ENCODE measurements at places on chromosomes 6 and 20.

DNA sequence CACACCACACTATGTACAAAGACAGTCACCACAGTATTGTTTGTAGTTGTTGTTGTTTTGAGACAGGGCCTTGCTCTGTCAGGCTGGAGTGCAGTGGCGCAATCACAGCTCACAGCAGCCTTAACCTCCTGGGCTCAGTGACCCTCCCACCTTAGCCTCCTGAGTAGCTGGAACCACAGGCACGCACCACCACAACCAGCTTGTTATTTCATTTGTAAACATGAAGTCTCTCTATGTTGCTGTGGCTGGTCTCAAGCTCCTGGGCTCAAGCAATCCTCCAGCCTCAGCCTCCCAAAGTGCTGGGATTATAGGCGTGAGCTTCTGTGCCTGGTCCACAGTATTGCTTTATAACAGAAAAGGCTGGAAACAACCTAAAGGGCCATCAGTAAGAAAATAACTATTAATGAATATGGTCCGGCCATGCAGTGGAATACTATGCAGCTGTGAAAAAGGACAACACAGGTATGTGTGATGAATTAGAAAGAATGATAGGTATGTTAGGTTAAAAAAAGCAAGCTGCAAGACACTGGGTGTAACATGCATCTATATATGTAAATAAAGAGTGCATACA, 30.0 kb upstream of the PTGIS start:
- no peak for DNase-seq

DNA sequence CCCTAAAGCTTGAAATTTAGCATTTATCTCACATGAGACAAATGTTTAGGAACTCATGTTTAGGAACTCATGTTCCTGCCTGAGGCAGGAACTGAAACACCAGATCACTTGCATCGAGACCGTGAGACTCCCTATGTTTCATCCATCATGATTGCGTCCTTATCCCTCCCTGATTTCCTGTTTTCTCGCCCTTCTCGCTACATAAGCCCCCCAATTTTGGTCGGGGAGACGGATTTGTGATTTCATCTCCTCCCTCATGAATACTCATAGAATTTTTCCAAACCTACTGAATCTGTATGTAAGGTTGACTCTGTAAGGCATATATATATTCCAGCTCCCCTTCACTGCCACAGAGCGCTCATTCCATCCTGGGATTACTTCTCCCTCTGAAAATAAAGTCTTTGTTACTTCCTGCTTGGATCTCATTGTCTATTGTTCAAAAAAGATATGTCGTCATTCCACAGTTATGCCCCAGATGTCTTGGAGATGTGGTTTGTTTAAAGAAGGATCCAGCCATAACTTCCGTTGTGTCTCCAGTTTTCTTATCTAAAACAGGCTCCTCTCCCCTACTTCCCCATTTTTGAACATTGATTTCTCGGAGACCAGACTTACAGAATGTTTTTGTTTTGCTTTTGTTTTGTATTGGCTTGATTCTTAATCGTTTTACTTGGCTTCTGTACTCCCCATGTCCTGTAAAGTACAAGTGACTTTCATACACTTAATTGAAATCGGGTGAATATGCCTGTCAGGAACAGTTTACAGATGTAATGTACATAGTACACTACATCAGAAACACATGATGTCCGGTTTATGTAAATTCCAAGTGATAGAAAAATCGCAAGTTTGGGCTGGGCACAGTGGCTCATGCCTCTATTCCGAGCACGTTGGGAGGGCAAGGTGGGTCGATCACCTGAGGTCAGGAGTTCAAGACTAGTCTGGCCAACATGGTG, 118.7 kb downstream of the HFE start:
- DNase-seq, result no peak

DNA sequence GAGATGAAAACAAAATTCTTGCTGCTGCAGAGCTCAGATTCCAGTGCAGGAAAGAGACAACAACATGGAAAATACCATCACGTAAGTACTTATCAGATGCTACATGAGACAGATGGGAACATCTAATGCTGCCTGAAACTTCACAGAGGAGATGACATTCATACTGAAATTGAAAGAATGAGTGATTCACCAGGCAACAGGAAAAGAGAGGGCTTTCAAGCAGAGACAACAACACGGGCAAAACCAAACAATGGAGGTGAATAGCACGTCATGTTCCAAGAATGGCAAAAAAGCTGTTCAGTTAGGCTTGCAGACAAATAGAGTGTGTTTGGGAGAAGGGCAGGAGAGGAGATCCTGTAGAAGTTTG, 39.3 kb downstream of the GTF2H5 start:
- no peak for DNase-seq

GRCh38 chr6:116444092-116444491, 17.1 kb upstream of the CALHM6 start:
- DNase-seq, result no peak

GRCh38 chr6:20943040-20943627, 408.9 kb downstream of the CDKAL1 start:
- no peak for DNase-seq

- DNase-seq, result no peak
Observed at GRCh38 chr6:118952683-118953082, 17.7 kb upstream of the MCM9 start.

DNA sequence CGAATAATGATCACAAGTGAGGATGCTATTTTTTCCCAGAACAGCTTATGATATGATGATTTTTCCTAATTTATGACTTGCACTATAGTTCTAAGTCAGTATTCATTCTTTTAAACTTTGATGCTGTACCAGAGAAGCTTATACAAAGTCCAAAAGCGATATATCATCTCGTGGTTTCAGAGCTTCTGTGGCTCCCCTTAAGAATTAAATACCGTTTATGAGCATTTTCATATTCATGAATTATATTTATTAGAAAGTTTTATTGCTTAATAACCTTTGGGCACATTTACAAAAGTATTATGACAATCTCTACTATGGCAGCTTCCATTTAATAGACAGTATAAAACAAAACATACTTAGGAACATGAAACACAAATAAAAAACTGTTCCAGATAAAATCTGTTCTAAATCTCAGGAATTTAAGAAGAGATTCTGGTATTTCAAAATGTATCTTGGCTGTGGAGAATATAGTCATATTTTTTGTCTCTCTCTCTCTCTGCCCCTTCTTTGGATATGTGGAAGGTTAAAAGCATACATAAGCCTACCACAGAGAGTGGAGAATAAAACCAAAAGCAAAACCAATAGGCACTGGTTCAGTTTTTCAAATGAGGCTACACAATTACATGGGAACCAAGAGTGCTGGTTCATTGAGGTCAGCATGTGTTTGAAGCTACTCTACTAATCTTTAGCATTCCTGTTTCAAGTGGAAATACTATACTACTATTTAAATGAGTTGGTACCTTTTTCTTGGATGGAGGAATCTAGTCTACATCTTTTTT, 884.5 kb upstream of the GJE1 start:
- DNase-seq, result no peak

- DNase-seq, result no peak
Observed at GRCh38 chr20:48007351-48007750, 222.1 kb upstream of the SULF2 start.

DNA sequence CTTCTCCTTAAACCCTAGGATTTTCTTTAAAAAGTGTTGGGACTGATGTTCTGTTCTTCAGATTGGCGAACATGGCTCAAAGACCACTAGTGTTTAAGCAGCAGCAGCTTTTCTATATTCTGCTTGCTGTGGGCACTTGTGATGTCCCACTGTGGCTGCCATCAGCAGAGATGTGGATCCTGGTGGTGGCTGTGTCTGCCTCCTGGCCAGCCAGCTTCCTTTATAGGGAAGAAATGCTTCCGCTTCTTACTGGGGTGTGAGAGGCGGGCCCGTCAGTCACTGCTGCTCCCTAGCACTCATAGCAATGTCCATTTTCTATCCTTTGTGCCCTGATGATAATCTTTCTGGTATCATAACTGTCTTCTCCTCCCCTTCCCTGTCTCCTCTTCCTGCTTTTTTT, 66.7 kb upstream of the ESR1 start:
- no peak for DNase-seq

- DNase-seq, result no peak
Observed at GRCh38 chr6:52512199-52512598, 64.7 kb downstream of the TRAM2 start.

- no peak for DNase-seq
Observed at GRCh38 chr20:62704341-62704948, 4.2 kb upstream of the NTSR1 start.

DNA sequence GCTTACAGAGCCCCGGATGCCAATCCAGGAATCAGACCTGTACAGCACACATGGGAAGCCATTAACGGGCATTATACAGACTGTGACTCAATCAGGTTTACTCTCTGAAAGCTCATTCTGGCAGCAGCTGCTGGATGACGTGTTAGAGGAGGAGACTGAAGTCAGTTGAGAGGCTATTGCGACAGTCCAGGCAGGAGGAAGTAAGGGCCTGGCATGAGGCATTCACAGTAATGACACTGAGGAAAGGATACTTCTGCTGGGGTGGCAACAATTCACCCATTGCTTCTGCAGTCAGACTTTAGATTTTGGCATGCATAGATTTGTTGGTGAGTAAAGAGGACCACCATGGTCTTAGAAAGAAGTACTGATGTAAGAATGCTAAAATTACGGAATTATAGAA, 151.0 kb upstream of the HEY2 start:
- no peak for DNase-seq

GRCh38 chr6:12601881-12602280, 114.7 kb upstream of the PHACTR1 start:
- DNase-seq, result no peak

- DNase-seq, result no peak
Observed at GRCh38 chr20:17798601-17799000, 98.8 kb downstream of the BANF2 start.

DNA sequence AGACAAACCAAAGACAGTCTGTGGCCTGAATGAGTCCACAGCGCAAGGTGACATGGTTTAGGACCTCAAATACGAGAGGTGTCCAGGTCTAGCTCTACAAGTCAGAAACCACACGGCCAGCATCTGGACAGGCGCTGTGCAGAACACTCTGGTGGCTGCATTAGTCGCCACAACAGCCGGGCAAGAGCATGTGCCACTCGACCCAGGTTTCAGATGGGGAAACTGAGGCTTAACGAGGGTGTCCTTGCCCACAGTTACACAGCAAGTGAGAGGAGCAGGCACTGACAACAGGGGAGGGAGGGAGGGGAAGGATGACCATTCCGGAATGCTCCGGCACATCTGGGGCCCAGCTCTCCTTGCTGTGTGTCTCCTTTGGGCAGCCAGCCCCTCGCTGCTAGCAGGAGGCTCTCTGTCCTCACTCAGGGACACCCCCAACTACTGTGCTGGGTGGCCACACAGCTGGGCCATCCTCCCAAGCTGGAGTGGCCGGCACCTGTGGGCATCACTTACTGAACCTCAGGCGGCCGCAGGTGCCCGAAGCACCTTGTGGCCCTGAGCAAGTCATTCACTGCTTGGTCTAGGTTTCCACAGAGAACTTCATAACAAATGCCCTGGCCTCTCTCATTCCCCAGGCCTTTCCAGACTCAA, 6.6 kb downstream of the DLL1 start:
- no peak for DNase-seq

DNA sequence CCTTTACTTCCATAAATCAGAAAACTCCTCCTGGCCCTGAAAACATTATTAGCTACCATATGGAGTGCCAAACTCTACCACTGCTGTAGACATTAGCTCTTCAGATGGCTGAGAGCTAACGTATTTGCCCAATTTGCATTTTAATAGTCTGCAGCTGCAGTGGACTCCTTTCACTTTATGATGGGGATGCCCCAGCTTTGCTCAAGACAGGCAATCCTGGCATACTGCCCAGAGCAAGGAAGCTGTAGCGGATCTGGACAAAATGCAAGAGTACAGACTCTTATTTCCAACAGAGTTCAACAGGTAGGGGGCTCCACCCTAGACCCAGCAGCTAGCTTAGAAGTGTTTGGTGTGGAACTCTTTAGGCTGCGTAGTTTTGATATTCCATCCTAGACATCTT, 246.7 kb downstream of the FOXC1 start:
- no peak for DNase-seq

GRCh38 chr20:34047917-34048316, 54.2 kb downstream of the RALY start:
- no peak for DNase-seq

DNA sequence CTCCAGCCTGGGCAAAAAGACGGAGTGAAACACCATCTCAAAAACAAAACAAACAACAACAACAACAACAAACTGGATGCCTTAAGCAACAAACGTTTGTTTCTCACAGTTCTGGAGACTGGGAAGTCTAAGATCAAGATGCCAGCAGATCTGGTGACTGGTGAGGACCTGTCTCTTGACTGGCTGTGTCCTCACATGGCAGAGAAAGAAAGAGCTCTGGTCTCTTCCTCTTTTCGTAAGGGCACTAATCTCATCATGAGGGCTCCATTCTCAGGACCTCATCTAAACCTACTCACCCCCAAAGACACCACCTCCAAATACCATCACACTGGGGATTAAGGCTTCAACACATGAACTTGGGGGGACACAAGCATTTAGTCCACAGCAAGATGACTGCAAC, 13.5 kb upstream of the GFOD1 start:
- DNase-seq, result no peak

GRCh38 chr6:1043458-1043836, 268.5 kb upstream of the FOXQ1 start:
- DNase-seq, result no peak

DNA sequence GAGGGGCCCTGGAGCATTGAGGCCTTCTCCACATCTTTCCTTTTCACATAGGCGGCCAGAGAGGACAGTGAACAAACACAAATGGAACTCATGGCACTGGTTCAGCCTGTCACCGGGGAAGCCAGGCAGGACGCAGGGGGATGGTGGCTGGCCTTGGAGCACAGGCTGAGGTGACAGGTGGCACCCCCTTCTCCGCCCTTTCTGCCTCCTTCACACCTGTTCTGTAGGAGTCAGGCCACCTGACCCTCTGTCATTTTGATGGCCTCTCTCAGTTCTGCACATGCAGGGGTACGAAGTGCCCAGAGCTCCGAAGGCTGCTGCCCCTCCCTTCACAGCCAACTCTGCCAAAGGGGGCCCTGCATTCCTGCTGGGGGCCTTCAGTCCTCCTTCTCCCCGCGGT, 60.8 kb downstream of the CD40 start:
- DNase-seq, result no peak

GRCh38 chr6:52726741-52727535, 36.3 kb downstream of the GSTA2 start:
- DNase-seq, result no peak

- no peak for DNase-seq
Observed at GRCh38 chr20:48414786-48415185, 413.0 kb downstream of the PREX1 start.

GRCh38 chr6:15434263-15434662, 188.4 kb downstream of the JARID2 start:
- no peak for DNase-seq

DNA sequence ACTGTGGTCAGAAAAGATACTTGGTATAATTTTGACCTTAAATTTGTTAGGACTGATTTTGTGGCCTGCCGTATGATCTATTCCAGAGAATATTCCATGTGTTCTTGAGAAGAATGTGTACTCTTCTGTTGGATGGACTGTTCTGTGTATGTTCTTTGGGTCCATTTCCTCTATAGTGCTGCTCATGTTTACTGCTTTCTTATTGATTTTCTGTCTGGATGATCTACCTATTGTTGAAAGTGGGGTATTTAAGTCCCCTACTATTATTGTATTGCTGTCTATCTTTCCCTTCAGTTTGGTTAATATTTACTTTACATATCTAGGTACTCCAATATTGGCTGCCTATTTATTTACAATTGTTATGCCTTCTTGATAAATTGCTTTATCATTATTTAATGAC, 298.4 kb downstream of the BCKDHB start:
- DNase-seq, result no peak

Measured in activated naive CD4-positive, alpha-beta T cell (primary cell).